H4 (cell line): ENCODE measurements at places on chromosomes 16 and 17.

- DNase-seq: no peak
Observed at GRCh38 chr16:51440131-51440889, 289.2 kb upstream of the SALL1 start.

GRCh38 chr17:39777534-39778365 is 40.0 kb downstream of the GRB7 start:
- no peak for DNase-seq

DNA sequence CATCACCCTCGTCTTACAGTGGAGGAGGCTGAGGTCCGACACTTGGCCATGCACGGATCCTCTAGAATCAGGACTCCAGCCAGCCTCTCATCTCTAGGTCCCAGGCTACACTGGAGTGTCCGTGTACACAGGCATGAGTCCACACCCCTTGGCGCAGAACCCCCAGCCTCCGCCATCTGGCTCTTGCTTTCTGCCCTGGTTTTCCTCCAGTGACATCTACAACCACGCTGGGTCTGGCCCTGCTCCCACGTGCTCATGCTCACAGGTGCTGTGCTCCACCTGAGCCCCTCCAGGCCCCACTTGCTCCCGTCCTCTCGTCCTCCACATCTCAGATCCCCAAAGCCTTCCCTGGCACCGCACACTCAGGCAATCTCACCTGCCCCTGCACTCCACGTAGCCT is 260.8 kb downstream of the ENGASE start:
- DNase-seq: no peak

- peak; percentile 65 for DNase-seq
Observed at GRCh38 chr16:19886073-19886941, 1.7 kb upstream of the GPRC5B start.

- no peak for DNase-seq
Observed at GRCh38 chr17:12883472-12883871, 94.2 kb downstream of the ARHGAP44 start.

GRCh38 chr17:36498155-36498554 is 11.7 kb downstream of the ZNHIT3 start:
- DNase-seq: no peak

DNA sequence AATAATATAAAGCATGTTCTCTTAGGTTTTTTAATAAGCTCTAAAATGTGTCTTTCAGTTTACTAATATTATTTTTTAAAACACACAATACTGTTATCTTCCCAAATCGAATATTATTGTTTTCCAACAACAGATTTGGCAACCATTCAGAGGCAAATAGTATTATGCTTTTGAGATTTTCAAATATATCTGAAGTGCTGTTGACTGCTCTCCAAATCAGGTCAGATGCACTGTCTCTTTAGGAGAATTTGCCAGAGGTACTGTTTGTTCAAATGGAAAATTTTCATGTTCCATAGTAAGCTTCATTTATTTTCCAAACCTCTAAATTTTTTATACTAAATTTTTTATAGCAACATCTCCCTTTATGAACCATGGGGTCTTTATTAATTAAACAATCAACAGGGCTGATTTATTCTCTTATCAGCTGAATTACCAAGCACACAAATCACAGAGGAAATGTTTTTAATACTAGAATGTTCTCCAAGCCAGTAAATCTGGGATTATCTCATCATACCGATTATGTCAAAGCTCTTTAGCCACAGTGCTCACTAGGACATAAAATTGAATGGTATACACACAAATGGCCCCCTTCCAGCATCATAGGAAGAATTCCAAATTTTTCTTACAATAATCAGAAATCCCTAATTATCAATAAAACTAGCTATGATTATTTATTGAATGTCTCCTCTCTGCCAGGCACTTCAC is 108.8 kb upstream of the HLF start:
- no peak for DNase-seq

- peak; percentile 94 for DNase-seq
Observed at GRCh38 chr16:78184238-78185183, 85.1 kb downstream of the WWOX start.

DNA sequence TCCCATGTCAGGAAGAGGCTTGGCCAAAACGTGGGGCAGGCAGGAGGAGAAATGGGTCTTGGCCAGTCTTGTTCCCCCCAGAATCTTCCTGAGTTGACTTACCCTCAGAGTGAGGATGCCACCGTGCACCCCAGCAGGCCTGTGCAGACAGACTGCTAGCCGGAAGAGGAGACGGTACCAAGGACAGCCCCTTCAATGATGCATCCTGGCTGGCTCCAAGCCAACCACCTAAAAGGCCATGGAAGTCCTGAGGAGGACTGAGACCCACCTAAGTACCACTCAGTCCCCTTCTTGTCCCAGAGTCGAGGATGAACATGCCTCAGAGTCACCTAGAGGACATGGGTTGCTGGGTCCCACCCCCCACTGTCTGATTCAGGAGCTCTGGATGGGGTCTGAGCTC is 46.7 kb upstream of the RCVRN start:
- DNase-seq: no peak

DNA sequence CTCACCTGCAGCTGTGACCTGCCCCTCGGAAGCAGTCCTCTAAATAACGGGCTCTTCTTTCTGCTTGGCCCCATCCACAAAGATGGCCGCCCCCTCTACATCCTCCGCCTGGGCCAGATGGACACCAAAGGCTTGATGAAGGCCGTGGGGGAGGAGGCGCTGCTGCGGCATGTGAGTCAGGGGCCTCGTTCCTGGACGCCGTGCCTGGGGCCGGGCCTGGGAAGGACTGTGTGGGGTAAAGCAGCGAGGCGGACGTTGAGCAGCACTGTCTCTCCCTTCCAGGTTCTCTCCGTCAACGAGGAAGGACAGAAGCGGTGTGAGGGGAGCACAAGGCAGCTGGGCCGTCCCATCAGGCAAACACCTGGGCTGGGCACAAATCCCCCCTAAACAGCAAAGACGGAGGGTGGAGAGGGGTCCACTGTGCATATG is 33.1 kb downstream of the NAGPA start:
- no peak for DNase-seq

- no peak for DNase-seq
Observed at GRCh38 chr16:26614237-26614841, 452.4 kb upstream of the C16orf82 start.

- no peak for DNase-seq
Observed at GRCh38 chr17:57724729-57725125, 20.4 kb downstream of the CCDC182 start.

DNA sequence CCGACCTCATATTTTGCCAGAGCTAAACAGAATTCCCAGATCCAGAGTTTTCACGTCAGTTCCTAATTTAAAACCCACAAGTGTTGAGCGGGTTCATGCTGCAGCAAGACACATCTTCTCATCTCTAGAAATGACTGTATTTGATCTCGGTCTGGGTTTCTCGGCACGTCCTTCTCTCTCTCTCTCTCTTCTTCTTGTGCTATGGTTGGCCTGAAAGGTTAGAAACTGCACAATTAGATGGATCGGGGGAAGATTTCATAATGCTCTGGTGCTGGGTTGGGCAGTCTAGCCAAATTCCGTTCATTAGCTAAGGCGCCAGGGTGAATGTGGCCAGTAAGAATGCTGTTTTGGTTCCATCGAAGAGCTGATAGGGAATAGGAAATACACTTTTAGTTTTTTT is 158.9 kb upstream of the NOG start:
- DNase-seq: no peak

DNA sequence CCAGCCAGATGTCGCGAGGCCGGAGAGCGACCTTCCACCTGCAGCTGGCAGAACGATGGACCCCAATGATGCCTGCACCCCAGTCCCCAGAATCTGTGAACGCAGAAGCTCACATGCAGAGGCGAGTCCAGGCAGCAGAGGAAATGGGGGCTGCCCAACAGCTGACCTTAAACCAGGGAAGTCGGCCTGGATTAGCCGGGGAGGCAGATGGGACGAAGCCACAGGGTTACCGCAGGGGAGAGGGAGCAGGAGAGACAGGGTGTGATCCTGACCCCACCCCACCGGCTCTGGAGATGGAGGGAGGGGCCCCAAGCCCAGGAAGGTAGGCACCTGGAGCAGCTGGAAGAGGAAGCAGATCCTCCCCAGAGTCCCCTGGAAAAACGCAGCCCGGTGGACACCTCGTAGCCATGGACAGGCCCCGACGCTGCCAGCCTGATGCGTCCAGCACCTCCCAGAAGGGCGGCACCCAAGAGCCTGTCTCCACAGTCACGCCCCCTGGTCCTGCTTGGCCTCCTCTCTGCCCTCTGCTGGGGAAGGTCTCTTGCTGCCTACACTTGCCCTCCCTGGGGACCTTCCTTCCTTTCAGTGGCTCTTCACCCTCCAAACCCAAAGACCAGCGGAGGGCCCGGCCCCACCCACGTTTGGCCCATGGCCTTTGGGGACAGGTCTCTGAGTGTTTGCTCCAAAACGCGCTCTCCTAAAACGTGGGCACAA is 37.3 kb downstream of the PIEZO1 start:
- peak; percentile 45 for DNase-seq

DNA sequence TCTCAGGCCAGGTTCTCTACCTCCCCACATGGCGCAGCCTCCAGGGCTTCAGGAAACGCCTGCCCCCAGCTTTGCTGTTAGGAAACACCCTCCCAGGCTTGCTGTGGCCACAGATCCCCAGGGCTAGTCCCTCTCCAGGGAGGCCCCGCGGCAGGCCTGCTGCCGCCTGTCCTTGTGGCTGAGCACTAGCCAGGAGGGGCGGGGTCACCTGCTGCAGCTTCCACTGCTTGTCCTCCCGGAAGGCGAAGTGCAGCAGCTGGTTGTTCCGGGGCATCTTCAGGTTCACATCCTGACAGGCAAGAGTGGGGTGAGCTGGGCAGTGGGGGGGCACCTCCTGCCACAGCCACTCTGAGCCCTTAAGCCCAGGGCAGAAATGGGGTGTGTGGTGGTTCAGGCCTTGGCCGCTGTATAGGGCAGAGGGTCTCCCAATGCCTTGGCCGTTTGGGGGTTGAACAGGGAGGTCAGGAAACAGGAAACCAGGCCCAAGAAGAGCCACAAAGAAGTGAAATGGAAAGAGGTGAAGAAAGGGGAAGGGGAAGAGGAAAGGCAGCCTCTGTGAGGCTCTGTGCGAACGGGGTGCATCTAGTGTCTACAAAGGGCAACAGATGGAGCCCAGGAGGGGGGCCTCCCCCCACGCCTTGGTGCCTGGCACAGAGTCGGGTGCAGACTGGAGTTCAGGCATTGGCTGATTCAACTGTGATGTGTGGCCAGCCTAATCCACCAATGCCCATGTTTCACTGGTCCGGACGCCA is 2.0 kb downstream of the ROGDI start:
- no peak for DNase-seq

DNA sequence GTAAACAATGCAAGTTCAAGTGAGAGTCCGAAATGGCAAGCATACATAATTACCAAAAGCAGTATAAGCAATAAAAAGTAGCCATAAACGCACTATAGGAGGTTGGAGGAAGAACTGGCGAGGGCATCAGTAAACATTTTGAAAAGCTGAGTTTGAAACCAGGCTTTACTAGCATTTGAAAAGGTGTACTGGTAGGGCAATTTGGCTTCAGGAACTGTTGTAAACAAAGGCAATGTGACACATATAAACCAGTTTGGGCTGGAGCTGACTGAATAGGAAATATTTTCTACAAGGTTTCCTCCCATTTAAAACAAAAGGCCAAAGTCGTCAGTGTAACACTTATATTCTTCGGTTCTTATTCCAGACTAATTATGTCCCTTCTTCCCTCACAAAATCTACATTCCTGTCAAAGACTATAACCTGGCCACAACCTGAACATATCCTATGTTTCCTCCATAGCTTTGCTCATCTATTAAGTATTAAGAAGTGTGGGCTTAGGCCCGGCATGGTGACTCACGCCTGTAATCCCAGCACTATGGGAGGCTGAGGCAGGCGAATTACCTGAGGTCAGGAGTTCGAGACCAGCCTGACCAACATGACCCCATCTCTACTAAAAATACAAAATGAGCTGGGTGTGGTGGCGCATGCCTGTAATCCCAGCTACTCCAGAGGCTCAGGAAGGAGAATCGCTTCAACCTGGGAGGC is 7.8 kb downstream of the CBX1 start:
- no peak for DNase-seq

DNA sequence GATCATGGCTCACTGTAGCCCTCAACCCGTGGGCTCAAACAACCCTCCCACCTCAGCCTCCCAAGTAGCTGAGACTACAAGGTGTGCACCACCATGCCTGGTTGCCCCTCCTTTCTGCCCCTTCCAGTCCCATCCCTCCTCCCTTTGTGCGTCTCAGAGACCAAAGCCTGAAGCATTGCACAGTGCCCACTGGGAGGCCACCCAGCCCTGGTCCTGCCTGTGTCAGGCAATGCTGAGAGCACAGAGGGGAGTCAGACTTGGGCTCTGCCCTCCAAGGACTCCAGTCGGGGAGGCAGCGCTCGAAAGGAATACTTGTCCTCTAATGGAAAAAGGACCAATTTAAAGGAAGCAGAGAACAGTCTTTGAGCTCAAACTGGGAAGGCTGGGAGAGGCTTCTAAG is 20.4 kb downstream of the RAI1 start:
- DNase-seq: no peak

- DNase-seq: no peak
Observed at GRCh38 chr17:31211352-31212012, 85.6 kb downstream of the OMG start.

GRCh38 chr16:79747688-79748087 is 147.2 kb upstream of the MAF start:
- no peak for DNase-seq

- no peak for DNase-seq
Observed at GRCh38 chr16:65323655-65324237, 201.9 kb upstream of the CDH11 start.

- no peak for DNase-seq
Observed at GRCh38 chr16:52437277-52437670, 109.7 kb downstream of the TOX3 start.

DNA sequence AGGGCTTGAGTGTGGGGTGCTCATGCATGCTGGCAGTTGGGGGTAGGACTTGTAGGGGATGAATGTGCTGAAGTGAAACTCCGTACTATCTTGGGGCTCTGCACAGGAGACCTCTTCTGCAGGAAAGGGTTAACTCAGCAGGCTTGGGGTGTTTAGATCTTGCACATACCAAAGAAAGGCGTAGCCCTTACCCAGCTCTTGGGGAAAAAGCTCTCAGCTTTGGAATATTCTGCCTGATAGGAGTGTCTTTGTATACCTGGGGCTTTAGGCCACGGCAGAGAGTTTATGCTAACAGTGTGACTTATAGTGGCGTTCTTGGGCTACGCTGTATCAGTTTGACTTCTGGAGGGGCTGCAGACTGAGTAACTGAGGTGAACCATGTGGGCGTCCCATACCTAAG is 21.1 kb downstream of the KRT25 start:
- no peak for DNase-seq

GRCh38 chr16:24146518-24146917 is 109.6 kb upstream of the CACNG3 start:
- no peak for DNase-seq

- DNase-seq: no peak
Observed at GRCh38 chr17:57914273-57915142, 40.7 kb downstream of the CUEDC1 start.

GRCh38 chr16:49019081-49019633 is 262.5 kb downstream of the CBLN1 start:
- DNase-seq: no peak

- DNase-seq: peak; percentile 64
Observed at GRCh38 chr17:8225813-8226535, 15.6 kb upstream of the AURKB start.
